Activated CD4-positive, alpha-beta T cell treated with anti-CD3 and anti-CD28 coated beads for 1 hour (primary cell): ENCODE measurements at places on chromosomes 1 and 21.

- DNase-seq = no peak
Observed at GRCh38 chr1:233509526-233509925, 104.4 kb upstream of the KCNK1 start.

DNA sequence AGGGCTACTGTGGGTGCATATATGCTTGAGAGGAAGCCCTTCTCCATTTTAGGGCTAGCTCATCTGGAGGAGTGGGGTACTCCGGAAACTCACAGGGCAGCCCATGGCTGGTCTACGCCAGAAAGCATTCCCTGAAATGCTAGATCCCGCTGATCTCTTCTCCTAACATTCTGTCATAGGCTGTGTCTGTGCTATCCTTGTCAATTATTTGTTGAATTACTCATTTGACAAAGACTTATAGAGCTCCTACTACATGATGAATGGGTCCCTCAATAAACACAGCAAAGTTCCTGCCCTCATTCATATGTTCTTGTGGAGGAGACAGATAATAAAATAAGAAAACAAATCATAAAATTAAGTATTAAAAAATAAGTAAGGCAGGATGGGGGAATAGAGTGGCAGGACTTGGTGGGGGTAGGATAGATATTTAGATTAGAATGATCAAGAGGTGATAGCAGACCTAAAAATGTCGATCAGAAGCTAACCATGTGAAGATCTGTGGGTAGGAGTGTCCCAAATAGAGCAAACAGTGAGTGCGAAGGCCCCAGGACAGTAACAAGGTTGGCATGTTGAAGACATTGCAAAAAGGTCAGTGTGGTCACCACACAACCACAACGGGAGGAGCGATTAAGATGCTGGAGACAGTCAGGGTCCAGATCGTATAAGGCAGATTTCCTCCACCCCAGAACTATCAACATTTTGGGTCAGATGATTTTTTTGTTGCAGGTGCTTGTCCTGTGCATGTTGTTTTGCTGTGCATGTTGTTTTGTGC, 13.2 kb downstream of the NGF start:
- no peak for DNase-seq

GRCh38 chr1:10561497-10561896, 86.7 kb downstream of the PEX14 start:
- DNase-seq = no peak

DNA sequence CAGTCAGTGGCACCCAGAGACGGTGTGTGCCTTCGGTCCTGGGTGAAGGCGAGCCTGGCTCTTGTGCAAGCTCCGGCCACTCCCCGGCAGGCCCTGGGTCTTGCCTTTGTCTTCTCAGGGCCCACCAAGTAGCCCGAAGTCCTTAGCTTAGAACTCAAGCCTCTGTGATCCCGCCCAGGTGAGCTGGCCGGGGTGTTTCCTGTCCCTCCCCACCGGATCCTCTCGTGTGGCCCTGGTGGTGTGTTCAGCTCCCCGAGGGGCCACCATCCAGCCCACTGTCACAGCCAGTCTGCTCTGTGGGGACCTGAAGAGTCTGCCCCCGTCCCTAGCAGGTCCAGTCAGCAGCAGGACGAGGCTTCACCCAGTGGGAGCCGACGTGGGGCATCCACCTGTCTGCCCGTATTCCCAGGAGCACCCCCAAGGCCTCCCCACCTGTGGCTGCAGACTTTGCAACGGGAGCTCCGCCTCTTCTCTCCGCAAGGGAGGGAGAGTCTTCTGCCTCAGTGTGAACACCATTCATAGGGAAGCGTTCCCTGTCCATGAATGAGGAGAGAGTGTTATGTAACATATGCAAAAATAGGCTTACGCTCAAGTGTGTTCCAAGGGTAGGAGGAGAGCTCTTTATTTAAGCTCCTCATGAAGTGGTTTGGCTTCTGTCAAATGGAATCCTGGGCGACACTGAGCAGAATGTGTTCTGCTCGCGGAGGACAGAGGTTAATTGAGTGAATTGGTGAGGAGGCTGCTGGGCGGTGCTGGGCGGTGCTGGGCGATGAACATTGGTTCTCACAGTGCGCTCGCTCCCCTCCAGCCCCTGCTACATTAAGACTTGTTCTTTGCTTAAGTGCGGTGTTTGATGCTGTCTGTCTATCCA, 108.9 kb downstream of the CRYAA start:
- DNase-seq = no peak

GRCh38 chr1:181445436-181445835, 37.9 kb upstream of the CACNA1E start:
- no peak for DNase-seq

DNA sequence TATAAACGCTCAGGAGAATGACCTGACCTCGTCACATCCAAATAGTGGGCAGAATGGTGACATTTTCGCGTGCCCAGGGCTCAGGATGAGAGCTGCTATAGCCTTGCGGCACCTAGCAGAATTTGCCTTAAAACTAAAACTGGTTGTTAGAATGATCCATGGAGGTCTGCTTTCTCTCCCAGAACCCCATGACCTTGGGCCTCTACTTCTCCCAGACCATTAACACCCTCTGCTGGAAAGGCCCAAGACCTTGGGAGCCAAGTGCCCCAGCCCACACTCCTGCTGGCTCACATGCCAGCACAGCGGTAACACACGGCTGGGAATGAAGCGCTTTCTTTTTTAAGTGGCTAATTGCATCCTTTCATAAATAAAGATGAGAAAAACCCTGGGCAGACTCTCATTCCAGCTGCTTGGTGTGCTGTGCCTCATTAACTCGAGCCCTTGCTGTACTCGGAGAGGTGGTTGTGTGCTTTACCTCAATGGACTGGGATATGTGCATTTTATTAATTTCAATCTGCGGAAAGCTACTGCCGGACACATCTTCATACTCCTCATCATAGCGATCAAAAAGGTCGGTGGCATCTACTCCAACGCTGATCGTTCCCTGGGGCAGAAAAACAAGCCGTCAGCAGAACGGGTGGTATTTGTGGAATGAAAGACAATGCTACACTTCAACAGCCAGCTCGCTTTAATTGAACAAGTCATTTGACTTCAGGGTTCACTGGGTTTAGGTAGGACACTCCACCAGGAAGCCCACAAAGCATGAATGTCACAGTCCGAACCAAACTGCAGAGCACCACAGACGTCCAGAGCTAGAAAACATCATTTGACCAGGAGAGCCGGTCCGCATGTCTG, 29.0 kb downstream of the THAP3 start:
- no peak for DNase-seq
